ENCODE measurements at places on chromosomes 3 and 15. TPM values are rescaled to one million over a fixed set of nuclear protein-coding genes. Genes with fewer than 3 reads are reported as not detected.

The CCR5 gene
- not detected for total RNA-seq

The GHSR gene
- not detected for total RNA-seq

The GCSAM gene
- total RNA-seq = not detected

The A4GNT gene
- not detected for total RNA-seq
